ENCODE measurements at places on chromosomes 7 and 10.

GRCh38 chr10:123906296-123906695, 14.7 kb upstream of the CPXM2 start:
- no peak for DNase-seq

GRCh38 chr7:87627634-87627994, 584 bp upstream of the RUNDC3B start:
- DNase-seq = no peak

GRCh38 chr7:98985945-98986344, 107.6 kb downstream of the TRRAP start:
- no peak for DNase-seq

- no peak for DNase-seq
Observed at GRCh38 chr10:88382699-88383098, 200.4 kb downstream of the RNLS start.

GRCh38 chr10:5963071-5963470, 14.3 kb downstream of the IL15RA start:
- DNase-seq = no peak

DNA sequence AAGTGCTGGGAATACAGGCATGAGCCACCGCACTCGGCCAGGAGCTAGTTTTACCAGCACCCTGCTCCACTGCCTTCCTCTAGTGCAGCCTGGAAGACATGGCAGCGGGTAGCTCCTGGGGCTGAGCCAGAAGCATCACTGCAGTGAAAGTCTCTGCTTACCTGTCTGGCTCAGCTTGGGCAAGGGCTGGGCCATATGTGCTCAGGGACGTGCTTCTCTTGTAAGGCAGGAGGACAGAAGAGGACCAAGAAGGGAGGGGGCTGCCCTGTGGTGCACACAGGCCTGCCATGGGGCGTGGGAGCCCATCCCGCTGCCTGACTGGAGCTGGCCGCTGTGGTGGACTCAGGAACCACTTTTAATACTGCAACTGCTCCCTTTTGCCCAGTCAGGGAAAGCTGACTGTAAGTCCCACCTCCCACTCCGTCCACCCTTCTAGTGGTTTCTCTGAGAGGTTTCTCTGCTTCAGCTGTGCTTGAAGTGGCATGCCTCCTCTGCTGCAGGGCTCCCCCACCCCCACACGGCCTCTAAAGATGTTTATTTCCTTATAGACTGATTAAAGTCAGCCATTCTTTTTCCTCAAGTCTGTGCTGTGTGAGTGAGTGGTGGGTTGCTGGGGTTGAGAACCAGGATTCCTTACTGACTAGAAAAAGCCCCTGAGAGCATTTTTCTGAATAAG, 25.3 kb upstream of the C10orf95 start:
- no peak for DNase-seq

All from activated CD8-positive, alpha-beta memory T cell treated with anti-CD3 and anti-CD28 coated beads for 4 hours (primary cell).